ENCODE measurements at places on chromosomes 2 and 18. TPM values are rescaled to one million over a fixed set of nuclear protein-coding genes. Genes with fewer than 3 reads are reported as not detected.

DNA sequence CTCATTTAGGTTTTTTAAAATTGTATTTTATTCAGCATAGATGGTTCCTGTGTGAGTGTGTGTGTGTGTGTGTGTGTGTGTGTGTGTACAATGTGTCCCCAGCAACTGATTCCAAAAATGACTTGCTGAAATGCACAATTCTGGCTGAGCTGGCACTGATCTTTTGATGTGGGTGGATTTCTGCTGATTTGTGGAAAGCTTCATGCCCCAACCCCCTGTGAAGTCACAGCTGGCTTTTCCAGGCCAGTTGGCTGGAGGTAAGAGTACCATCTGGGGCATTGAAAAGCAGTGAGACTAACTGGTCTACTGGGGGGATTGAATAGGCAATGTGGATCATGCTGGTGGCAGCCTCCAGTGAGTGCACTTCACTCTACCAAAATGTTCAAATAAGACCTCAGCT is 187.2 kb downstream of the LRRTM1 start:
- no peak for DNase-seq

DNA sequence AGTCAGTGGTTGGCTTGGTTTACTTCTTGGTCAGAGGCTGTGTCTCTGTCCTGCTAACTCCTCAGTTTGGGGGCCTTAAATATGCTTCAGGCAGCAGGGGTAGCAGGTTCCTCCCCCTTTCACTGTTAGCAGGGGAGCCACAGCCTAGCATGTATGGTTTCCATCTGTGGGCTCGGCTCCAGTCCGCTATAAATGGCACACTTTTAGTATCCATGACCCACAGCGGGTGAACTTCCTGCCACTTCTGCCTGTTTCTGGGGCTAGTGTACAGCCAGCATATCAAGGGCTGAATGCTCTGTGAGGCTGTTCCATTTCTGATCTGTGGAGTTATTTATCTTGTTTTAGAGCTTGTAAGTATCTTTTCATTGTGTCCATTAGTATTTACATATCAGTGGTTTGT is 58.3 kb downstream of the MRPL33 start:
- no peak for DNase-seq

GRCh38 chr2:24176326-24176725 is 1.5 kb downstream of the FAM228A start:
- peak; percentile 34 for DNase-seq

GRCh38 chr2:191582355-191582754 is 95.6 kb upstream of the NABP1 start:
- DNase-seq = peak; percentile 20

GRCh38 chr18:73279498-73279897 is 411.7 kb upstream of the NETO1 start:
- DNase-seq = no peak

- DNase-seq = no peak
Observed at GRCh38 chr2:86593266-86593665, 30.0 kb upstream of the CHMP3 start.

DNA sequence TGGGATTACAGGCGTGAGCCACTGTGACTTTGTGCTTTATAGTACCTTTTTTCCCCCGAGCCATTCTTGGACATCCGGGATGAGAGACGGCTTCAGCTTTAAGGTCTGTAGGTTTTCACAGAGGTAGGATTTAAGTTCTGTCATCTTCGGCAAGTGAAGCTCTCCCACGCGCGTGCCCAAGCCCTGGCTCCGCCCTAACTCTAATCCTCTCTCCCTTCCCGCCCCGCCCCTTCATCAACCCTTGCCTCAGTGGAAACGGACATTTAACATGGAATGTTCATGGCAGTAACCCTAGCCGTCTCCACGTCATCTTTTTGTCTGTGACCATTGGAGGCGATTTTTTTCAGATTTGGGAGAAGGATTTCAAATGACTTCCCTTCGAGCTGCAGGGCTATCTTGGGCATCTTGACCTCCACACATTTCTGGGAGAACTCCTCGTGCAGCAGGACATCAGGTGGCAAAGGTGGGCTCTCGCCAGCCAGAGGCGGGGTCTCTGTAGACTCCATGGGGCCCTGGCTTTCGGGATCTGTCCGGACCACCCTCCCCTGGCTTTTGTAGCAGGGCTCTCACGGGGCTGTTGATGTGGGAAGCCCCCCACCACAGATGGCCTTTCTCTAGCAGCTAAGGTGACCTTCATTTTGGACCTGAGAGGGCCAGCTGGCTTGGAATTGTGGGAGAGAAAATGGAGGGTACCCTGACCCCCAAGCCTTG is 6.8 kb downstream of the COLEC11 start:
- DNase-seq = no peak

GRCh38 chr2:25276569-25277465 is 64.9 kb downstream of the DNMT3A start:
- DNase-seq = peak; percentile 94

DNA sequence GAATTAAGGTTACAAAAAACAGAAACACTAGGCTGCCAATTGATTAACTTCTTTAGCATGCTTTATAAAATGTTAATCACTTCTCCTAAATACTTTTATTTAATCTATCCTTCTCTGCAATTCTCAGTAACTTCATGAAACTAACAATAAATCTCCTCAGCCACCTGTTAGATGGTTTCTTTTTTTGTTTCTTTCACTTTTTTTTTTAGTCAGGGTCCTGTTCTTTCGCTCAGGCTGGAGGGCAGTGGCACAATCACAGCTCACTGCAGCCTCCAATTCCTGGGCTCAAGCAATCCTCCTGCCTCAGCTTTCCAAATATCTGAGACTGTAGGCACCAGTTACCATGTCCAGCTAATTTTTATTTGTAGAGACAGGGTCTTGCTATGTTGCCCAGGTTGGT is 213.4 kb upstream of the STK17B start:
- no peak for DNase-seq

DNA sequence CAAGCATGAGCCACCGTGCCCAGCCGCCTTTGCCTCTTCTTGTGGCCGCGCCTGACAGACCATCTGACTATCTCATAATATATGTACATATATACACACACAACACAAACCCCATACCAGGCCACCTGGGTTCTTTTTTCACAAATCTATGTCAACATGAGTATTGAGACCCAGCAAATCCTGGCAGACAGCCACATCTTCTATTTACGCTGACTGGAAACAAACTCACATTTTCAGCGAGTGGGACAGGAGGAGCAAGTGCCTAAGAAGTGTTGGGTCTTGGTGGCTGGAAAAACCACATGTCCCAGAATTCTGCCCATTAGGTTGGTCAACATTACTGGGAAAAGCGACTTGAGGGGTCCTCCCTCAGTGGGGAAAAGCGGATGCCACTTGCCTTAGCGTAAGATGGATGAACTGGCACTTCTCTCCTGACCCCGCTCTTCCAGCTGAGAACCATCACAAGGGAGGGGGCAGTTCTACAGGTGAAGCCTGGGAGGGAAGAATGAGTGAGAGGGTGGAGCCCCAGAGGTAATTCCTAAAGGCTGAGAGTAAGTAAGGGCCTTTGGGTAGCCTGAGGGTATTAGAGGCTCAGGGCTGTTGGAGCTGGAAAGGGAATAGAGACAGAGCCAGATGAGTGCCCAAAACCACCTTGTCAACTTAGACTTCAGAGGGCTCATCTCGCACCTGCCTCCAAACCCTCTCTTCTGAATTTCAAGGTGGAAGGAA is 1.9 kb downstream of the SCYGR3 start:
- no peak for DNase-seq

CGREF1 gene
- 15.1 TPM for total RNA-seq

IL36A gene
- total RNA-seq = 0.23 TPM

LOXL3 gene
- total RNA-seq = 1.5 TPM

Measured in activated CD4-positive, alpha-beta T cell treated with anti-CD3 and anti-CD28 coated beads, Interleukin-2, amount 10 ng/mL, durations not matched to agents 24 days and 14 days (primary cell).